ENCODE measurements at places on chromosomes 3 and 15.

GRCh38 chr15:52529341-52529924, 753 bp upstream of the MYO5A start:
- DNase-seq = no peak

GRCh38 chr3:191373327-191373726, 43.0 kb upstream of the UTS2B start:
- no peak for DNase-seq

DNA sequence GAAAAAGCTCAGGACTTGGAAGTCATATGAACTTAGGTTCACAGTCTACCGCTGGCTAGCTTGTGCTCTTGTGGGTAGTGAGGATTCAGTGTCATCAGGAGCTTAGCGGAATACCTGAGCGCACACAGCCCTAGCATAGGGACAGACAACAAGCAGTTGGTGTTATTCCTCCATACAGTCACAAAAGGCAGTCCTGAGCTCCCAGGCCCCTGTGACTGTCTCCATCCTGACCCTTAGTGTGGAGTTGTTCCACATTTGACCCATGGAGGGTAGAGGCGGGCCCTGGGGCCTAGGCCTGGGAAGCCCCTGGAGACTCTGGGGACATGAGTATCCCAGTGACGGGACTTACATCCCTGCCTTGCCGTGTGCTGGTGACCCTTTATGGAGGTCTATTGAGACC, 131.5 kb upstream of the PLXNA1 start:
- DNase-seq = no peak

DNA sequence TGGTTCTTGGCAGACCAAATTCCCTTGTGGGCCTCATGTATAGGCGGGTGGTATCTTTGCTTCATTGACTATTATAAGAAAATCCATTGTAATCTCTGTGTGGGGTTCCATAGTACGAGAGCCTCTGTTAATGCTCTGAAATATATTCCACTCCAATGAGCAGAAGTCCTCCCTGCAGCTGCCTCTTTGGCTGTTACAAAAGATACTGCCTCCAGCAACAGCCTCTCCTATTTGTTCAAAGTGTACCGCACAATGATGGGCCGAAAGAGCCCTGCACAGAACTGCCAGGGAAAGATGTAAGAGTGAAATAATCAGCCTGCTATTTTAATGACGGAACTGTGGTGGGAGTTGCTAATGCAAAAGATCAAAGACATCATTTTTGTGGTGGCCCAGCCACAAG, 48.9 kb downstream of the GRK7 start:
- DNase-seq = no peak

GRCh38 chr15:68271854-68272471, 5.6 kb upstream of the FEM1B start:
- peak; percentile 56 for DNase-seq

DNA sequence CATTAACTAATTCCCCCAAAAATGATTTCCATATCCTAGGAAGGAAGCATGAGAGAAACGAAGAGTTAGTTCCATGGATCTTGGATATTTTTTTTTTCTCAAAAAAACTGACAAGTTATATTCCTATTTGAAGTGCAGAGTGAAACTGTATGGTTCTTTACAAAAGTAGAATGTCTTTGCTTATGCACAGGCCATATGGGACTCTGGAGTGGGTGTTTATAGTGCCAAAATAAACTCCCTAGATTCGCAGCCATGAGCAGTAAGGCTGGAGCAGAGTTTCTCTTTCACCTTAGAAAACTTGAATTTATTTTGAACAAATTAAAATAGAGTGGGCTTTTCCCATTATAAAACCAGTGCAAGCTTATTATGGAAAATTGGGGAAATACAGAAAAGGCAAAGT, 239.7 kb downstream of the PDCD6IP start:
- no peak for DNase-seq

DNA sequence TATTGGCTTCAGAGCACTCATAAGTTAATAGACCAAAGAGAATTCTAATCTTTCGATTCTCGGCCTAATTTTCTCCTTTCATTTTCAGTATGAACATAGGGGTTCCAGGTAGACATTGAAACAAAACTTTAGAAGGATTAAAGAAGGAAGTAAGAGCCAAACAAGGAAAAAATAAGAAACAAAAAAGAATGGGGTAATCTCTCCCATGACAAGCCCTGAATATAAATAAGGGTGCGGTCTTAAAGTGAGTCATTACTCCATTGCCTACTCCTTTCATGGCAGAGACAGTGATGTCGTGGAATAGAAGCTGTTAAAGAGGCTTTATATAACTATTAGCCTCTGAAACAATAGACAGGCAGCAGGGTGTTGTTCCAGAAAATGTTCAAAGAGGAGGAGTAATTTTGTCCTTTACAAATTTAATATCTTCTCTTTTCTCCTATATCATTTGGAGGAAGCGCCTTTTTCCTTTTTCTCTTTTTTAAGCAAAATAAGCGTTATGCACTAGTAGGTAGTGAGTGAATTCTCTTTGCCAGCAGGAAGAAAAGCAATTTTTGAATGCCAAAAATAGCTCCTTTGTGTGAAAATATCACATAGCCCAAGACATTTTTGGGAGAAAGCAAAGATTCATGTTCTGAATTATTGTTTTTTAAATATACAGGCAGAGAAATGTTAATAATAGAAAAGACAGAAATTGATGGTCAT, 607.9 kb upstream of the KCNMB2 start:
- DNase-seq = no peak

GRCh38 chr15:31285772-31286261, 40.8 kb upstream of the KLF13 start:
- no peak for DNase-seq

GRCh38 chr3:23953523-23953922, 8.4 kb downstream of the NR1D2 start:
- no peak for DNase-seq

All from globus pallidus (tissue), 1 donor.